ENCODE measurements at places on chromosomes 3 and 15. TPM values are rescaled to one million over a fixed set of nuclear protein-coding genes. Genes with fewer than 3 reads are reported as not detected.

The WNT7A gene
- total RNA-seq, result not detected

The MYH15 gene
- total RNA-seq, result 0.54 TPM

The TNFAIP8L3 gene
- total RNA-seq, result 4.8 TPM

GRCh38 chr3:126535636-126536035, 11.7 kb downstream of the CHST13 start:
- peak; percentile 53 for DNase-seq

GRCh38 chr3:49121132-49121736, 611 bp upstream of the USP19 start:
- no peak for DNase-seq

DNA sequence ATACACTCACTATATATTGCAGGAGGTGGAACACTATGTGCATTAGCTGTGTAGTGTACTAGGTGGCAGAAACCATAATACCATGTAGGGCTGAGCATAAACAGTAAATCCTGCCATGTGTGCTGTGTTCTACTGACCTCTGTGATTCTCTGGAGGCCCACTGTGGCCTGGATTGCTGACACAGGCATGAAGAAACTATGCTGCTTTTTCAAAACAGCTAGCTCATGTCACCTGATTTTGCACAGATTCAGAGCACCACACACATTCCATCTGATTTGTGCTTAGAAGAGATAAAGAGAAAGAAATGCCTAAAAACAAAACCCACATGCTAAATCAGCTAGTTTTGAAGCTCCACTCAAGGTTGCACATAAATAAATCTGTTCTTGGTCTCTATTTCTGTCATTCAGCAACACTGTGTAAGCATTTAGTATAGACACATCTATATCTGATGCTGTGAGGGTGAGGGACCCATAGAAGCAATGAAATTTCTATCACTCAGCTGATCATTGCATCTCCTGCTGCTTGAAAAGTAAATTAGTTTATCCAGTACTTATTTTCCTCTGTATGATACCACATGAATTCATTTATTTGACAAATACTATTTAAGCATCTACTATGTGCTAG, 1007.7 kb upstream of the SEMA6D start:
- no peak for DNase-seq

DNA sequence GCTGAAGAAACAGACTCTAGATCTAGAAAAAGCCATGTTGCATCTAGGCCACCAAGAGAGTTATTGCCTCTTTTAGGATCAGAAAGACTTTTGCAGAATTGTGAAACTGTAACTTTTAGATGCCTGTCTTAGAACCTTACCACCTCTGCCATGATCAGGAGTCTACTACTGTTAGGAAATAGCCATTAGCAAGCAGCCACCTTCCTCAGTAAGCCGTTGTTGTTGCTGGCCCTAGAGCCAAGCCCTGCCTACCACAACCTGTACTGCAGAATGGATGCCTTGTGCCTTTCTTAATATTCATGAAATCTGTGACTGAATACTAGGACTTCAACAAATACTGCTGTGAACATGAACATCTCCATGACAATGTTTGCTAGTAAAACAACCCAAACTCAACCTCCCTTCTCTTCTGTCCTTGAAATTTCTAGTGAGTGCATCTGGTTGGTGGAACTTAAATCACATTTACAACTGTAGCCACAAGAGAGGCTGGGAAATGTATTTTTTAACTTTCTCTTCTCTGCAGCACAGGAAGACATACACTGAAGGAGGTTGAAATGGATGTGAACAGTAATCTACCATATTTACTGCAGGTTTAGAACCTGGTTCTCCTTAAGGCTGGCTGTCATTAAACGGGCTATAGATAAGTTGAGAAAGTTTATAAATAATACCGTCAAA, 20.7 kb downstream of the RASA2 start:
- DNase-seq, result no peak

- DNase-seq, result no peak
Observed at GRCh38 chr3:87508921-87509320, 232.5 kb upstream of the POU1F1 start.

- DNase-seq, result no peak
Observed at GRCh38 chr3:52931889-52932288, 34.5 kb upstream of the STIMATE start.

DNA sequence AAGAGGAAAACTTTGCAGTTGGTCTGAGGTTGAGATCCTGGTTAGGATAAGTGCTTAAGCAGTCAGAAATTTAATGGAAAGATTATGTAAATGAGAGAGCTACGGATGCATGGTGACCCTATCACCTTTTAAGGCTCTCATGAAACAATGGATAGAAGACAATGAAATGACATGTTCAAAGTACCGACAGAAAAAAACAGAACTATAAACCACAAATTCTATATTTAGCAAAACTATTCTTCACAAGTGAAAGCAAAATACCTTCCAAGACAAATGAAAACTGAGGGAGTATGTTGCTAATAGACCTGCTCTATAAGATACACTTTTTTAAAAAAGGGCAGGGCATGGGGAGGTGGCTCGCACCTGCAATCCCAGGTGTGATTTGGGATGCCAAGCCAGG, 32.2 kb downstream of the DNAAF4 start:
- DNase-seq, result no peak

GRCh38 chr15:29708519-29708918, 113.7 kb downstream of the TJP1 start:
- DNase-seq, result no peak

DNA sequence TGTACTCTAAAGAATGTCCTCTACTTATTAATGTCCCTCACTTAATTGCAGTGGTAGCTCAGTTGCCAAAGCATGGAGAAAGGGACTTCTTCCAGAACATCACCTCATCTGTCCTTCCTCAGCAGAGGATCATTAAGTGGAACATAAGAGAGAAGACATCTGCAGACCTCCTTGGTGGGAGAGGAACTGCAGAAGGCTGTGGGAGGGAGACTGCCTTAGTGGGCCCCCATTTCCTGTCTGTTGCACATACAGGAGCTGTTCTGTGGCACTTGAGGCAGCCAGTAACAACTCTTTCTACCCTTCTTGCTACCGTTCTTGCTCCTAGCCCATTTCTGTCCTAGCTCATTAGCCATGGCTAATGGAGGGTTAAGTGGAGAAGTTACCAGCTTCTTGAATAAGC, 33.6 kb downstream of the HPS3 start:
- no peak for DNase-seq

GRCh38 chr3:115982629-115983028, 359.3 kb downstream of the GAP43 start:
- DNase-seq, result no peak

DNA sequence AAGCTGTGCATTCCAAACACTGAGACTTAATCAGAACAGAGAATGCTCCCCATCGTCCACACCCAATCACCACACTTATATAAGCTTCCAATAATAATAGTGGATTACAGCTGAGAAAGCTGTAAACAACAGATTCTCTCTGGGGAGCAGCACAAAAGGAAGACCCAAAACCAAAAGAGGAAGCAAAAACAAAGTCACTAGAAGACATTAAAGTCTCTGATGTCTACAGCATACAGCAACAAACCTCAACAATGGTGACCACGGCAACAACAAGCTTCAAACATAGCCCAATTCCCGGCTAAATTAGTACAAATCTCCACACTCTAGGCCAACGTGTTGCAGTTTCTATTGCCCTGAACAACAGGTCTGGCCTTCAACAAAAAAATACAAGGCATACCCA, 37.7 kb downstream of the ZDHHC23 start:
- no peak for DNase-seq

- DNase-seq, result no peak
Observed at GRCh38 chr15:72341361-72341760, 21.4 kb upstream of the CELF6 start.

Data from cardiac septum (tissue), 1 donor.